ENCODE measurements at places on chromosomes 1 and 21.

DNA sequence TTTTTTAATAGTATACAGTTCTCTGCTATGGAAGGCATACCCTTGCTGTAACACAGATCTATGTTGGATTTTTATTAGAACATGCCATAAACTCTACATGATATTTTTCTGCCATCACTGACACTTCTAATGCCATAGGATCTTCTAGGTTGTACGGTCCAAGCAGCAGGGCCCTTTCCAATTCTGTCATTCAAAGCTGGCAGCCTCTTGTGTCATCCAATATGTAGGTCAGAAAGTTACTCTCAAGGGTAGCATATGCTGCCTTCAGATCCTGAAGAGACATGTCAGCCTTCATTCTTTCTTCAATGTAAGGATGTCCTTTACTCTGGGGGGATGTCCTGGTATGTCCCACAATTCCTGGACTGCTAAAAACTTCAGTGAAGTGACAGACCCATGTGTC lies 629.2 kb upstream of the USP24 start:
- DNase-seq: no peak

GRCh38 chr1:116871779-116872146 lies 38.0 kb upstream of the PTGFRN start:
- peak; percentile 92 for DNase-seq

- DNase-seq: no peak
Measured at GRCh38 chr1:154958681-154959425, 2.7 kb downstream of the PYGO2 start.

DNA sequence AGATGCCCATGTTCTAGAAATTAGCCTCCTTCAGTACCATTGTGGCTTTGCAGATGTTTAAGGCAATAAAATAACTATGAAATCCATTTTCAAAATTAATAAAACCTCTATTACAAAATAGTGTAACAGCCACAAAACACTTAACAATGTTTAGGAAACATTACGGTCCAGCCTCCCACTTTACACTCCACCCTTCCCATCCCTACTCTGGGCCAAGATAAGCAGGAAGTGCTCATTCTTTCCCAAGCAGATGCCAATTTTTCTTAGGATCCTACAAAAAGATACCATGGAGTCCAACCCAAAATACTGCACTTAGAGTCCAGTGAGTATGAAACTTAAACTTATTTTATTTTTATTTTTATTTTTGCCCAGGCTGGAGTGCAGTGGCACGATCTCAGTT lies 150.8 kb downstream of the NR5A2 start:
- DNase-seq: peak; percentile 74

GRCh38 chr1:161182214-161182613 lies 4.9 kb upstream of the B4GALT3 start:
- DNase-seq: peak; percentile 57

- DNase-seq: no peak
Measured at GRCh38 chr1:33235521-33235920, 20.8 kb upstream of the ZNF362 start.

GRCh38 chr1:51009381-51009780 lies 39.3 kb downstream of the CDKN2C start:
- no peak for DNase-seq

- peak; percentile 43 for DNase-seq
Measured at GRCh38 chr1:52669696-52670095, 28.5 kb downstream of the COA7 start.

- DNase-seq: no peak
Measured at GRCh38 chr1:116128664-116129063, 17.5 kb downstream of the MAB21L3 start.

GRCh38 chr21:33618407-33618806 lies 23.1 kb downstream of the CRYZL1 start:
- DNase-seq: no peak

DNA sequence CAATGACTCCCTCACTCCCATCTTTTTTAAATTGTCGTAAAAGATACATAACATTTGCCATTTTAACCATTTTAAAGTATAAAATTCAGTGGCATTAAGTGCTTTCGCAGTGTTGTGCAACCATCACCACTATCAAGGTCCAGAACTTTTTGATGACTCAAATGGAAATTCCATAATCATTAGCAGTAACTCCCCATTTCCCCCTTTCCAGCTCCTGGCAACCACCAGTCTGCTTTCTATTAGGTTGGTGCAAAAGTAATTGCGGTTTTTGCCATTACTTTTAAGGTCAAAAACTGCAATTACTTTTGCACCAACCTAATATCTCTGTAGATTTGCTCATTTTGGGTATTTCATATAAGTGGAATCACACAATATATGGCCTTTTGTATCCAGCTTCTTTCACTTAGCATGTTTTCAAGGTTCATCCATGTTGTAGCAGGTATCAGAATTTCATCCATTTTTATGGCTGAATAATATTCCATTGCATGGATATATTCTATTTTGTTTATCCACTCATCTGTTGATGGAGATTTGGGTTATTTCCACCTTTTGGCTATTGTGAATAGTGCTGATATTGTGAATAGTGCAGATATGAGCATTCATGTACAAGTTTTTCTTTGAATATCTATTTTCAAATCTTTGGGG lies 159.7 kb downstream of the HIVEP3 start:
- peak; percentile 95 for DNase-seq

- no peak for DNase-seq
Measured at GRCh38 chr1:3064296-3064850, 4.6 kb upstream of the PRDM16 start.

- DNase-seq: no peak
Measured at GRCh38 chr1:172628401-172628800, 30.5 kb upstream of the FASLG start.

- peak; percentile 61 for DNase-seq
Measured at GRCh38 chr1:70487910-70488665, 77.0 kb downstream of the CTH start.

GRCh38 chr1:51189421-51190073 lies 46.5 kb upstream of the RNF11 start:
- DNase-seq: peak; percentile 91

- no peak for DNase-seq
Measured at GRCh38 chr1:115437196-115437595, 99.1 kb upstream of the NGF start.

DNA sequence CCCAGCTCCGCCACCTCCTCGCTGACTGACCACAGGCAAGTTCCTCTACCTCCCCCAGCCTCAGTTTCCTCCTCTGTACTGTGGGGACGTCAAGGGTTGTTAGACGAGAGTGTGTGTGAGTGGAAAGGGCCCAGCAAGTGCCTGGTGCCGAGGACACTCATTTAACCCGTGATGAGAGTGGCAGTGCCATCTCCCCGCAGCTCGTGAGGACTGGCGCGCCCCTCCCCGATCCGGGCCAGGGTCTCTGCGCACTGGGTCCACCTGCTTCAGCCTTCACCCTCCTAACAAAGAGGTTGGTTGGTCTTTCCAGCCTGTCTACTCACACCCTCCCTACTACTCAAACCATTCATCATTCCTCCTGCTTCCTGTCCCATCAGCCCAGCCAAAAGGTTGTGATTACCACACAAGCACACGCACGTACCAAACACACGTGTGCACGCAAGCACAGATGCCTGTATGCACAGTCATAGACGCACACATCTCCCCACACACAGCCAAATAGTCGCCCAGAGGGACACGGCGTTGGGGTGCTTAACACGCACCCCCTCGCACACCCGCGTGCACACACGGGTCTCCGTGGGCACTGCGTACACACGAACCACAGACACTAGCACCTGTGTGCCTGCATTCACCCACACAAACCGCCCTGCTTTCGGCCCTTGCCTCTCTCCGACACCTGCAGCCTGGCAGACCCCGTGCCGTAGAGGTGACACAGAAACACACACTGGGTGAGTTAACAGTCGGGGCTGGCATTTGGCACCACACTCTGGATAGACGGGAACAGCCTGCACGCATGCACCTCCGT lies 39.3 kb downstream of the TAS1R2 start:
- no peak for DNase-seq

- DNase-seq: no peak
Measured at GRCh38 chr1:19009126-19009881, 52.8 kb upstream of the IFFO2 start.

DNA sequence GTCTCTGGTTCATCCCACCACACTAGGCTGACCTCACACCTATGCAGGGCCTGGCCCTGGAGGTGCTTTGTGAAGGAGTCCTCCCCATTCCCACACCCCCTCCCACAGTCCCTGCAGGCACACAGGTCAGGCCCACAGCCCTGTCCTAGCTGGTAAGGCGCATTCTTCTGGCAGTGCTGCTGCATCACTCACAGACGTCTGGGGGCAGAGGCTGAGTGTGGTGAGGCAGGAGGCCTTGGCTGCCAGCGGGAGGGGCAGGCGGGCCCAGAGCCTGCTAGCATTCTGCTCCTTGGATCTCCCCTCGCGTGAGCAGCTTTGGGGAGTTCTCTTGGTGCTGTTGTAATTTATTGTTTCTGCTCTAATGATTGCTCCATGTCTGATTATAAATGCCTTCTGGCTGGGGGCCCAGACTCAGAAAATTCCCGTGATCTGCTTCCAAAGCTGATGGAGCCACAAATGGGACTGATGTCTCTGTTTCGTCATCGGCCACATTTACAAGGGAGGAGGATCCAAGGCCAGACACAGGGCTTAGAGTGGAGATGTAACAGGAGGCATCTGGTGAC lies 62.9 kb downstream of the TRABD2B start:
- peak; percentile 61 for DNase-seq
